Mesothelial cell of epicardium (in vitro differentiated cells): ENCODE measurements at places on chromosomes 6 and 20.

GRCh38 chr20:51624157-51624731 lies 81.7 kb upstream of the NFATC2 start:
- no peak for DNase-seq

GRCh38 chr20:12698817-12699216 lies 310.0 kb upstream of the SPTLC3 start:
- no peak for DNase-seq

- DNase-seq = no peak
Observed at GRCh38 chr6:105628156-105628860, 225.4 kb upstream of the PREP start.

GRCh38 chr20:45153752-45154151 lies 20.9 kb upstream of the PI3 start:
- no peak for DNase-seq

DNA sequence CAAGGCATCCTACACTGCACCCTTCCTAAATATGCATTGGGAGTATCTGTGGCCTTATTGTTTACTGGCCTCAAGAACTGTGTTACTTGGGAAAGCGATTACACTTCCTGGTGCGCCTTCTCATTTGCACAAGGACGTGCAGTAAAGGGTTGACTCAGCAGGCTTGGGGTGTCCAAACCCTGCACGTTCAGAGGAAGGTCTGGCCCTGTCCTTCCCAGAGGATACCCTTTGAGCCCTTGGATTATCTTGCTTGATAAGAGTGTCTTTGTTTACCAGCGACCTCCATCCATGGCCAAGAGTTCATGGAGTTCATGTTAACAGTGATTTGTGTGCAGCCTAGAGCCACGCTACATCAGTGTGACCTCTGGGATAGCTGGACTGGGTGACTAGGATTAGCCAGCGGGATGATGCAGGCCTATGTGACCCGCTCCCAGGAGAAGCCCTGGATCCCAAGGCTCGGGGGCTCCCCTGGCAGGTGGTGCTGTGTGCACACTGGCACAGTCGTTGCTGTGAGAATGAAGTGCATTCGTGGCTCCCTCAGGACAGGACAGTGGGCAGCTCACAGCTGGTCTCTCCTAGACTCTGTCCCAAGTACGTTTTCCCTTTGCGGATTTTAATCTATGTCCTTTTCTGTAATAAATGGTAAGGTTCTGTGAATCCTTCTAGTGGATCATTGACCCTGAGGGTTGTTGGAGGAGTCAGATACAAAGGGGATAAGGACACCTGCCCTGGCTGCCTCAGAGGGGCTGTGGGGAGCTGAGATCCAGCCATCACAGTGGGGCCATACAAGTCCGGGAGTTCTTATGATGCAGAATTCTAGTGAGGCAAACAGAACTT lies 73.5 kb downstream of the TTLL2 start:
- no peak for DNase-seq

- DNase-seq = no peak
Observed at GRCh38 chr6:75329703-75330102, 45.1 kb upstream of the TMEM30A start.

- DNase-seq = no peak
Observed at GRCh38 chr6:44959651-44960050, 368.5 kb upstream of the RUNX2 start.

DNA sequence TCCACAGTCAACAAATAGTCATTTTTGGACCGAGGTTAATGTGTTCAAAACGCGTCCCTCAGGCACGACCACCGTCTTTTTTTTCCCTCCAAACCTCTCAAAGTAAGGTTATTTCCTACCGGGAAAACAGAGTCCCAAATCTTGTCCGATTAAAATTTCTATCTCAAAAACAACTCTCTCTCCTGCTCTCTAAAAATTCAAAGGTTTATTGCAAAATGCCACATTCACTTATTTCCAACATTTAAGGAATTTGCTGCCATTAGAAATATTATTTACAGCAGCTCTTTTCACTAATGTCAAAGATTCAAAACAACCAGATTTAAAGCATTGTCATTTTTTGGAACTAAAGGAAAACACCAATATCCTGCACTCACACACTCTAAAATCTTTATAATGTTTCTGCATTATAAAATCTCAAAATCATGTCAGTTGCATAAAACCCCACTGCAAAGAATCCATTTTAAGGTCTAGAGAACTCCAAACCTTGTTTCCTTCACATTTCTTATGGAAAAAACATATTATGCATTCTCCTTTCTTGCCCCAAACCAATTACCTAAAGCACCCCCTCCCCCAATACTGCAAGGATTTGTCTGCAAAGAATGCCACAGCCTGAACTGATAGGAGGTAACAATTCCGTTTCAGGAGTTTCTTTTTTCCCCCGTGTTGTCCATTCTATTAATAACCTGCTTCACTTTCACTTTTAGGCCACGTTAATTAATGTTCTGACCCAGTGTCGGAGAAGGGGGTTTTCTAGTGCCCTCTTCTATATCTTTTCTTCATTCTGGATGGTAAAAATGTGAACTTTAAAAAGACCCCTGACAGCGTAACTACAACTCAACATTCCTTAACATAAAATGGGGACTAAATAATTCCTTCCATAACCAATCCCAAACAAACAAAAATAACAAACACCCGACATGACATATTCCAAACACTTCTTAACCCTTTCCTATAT lies 1.4 kb downstream of the NRN1 start:
- no peak for DNase-seq

DNA sequence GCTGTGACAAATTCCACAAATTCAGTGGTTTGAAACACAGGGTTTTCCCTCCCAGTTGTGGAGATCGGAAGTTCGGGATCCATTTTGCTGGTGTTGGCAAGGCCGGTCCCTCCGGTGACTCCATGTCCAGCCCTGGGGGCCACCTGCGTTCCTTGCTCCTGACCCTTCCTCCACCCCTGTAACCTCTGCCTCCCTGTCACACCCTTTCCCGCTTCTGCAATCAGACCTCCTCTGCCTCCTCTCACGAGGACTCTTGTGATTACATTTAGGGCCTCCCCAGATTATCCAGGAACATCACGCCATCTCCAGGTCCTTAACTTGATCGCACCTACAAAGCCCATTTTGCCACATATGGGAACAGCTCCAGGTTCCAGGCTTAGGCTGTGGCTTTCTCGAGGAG lies 12.5 kb downstream of the RPS6KA2 start:
- DNase-seq = no peak

DNA sequence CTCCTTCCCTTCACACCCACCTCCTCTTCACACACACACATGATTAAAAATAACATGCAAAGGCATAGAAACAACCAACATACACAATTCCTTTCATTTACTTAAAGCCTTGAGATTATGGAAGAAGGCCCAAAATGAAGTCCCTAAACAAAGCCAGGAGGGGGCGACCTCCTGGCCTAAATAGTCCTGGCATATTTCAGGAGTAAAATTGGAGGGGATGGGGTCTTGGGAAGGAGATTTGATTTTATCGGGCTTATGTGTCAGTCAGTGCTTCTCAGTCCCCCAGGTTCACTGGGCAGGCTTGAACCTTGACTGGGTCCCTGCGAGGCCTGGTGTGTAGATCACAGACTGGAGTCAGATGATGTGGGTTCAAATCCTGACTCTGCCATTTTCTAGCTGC lies 266.4 kb downstream of the SAMD5 start:
- no peak for DNase-seq

GRCh38 chr6:20835315-20836010 lies 301.2 kb downstream of the CDKAL1 start:
- no peak for DNase-seq

- no peak for DNase-seq
Observed at GRCh38 chr6:170280689-170281045, 10.2 kb downstream of the DLL1 start.

GRCh38 chr20:4919047-4919704 lies 82.1 kb downstream of the SLC23A2 start:
- DNase-seq = no peak

DNA sequence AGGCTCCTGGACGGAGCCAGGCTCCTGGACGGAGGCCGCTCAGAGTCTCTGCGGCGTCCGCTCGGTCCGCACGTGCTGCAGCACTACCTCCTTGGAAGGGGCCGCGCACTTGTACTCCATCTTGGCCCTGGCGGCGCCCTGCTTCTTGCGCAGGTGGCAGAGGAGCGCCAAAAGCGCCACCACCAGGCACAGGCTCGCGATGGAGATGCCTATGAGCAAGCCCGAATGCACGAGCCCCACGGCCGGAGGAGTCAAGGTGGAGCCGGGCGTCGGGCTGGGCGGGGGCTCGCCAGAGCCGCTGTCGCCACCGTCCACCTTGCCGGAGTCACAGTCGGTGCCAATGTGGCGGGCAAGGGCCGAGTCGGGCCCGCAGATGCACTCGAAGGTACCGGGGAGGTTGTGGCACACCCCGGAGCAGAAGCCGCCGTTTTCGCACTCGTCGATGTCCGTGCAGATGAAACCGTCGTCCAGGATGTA lies 1.7 kb downstream of the THBD start:
- no peak for DNase-seq

GRCh38 chr6:115817161-115817560 lies 243.5 kb downstream of the FRK start:
- DNase-seq = no peak

- no peak for DNase-seq
Observed at GRCh38 chr6:10555625-10556309, 34.6 kb downstream of the GCNT2 start.

DNA sequence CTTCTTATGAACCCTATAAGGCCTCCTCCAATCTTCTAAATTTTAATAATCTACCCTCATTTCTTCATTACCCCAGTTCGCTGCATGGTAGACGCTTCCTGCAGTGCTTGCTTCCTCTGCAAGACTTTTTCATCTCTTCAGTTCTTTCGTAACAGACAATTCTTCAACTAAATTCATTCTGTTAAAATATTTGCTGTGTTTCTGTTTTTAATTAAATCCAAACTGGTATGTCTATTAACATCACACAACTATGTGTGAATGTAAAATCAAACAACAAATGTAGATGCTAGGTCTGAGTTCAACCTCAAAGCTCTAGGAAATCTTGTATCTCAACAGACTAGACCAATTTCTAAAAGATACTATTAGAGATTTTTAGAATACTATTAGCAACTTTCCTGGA lies 199.3 kb downstream of the RNGTT start:
- DNase-seq = no peak

DNA sequence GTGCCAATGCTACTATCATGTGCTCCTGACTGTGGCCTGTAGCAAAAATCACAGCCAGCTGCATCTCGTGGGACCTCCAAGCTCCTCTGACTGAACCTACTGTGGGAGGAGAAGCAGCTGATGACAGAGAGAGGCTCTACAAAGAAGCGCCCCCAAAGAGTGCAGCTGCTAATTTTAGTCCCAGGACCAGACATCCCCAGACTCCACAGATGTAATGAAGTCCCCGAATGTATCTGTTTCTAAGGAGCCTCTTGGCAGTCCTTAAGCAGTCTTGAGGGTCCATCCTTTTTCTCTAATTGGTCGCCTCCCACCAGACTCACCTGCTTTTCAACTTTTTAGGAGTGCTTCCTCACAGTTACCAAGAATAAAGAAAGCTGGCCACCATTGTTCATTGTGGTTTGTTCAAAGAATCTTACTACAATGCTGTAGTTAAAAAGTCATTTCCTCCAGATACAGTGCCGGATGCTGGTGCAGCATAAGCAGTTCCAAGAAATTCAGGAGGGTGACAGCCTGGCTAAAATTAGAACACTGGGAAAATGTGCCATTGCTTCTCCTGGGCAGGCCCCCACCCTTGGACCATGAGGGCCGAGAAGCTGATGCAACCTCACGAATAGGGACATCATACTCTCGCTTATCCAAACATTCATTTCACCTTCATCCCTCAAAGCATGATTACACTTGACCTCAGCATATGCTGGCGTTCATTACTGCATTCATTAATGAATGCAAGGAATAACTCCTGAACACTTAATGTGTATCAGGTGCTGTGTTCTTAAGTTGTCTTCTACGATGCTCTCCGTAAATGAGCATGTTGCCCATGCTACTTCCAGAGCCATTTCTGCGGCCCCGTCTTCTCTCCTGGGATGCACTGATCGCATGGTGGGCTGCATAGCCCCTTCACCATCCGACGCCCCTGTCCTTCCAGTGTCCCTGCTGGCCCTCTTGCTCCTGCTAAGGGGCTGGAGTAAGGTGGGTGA lies 66.4 kb downstream of the LY86 start:
- no peak for DNase-seq

GRCh38 chr20:57244221-57244585 lies 22.2 kb downstream of the BMP7 start:
- no peak for DNase-seq

DNA sequence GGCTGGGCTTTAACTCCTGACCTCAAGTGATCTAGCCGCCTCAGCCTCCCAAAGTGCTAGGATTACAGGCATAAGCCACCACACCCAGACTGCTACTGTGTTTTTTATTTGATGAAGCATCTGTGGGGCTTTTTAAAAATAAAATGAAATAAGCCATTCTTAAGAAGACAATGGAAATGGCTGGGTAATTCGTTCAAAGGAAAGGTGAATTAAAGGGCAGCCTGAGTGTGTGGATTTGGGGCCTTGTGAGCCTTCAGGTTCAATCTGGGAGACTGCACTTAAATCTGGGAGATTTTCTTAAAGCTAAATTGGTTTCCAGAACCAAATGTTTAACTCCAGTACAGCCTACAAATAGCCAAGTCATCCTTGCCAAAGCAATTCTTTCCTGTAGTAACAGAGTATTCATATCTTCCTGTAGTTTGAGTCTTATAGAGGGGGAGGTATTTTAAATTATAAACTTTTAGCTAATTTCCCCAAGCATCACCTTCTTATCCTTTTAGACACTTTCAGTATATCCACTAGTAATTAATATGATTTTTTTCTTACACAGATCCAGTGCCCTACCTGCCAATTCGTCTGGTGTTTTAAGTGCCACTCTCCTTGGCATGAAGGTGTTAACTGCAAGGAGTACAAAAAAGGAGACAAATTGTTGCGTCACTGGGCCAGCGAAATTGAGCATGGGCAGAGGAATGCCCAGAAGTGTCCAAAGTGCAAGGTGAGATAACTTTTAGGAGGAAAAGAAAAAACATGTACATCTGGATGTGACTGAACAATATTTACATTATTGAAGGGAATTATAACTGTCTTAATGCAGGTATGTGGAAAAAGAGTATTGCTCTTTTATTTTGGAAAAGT lies 95.4 kb downstream of the RNF217 start:
- no peak for DNase-seq

DNA sequence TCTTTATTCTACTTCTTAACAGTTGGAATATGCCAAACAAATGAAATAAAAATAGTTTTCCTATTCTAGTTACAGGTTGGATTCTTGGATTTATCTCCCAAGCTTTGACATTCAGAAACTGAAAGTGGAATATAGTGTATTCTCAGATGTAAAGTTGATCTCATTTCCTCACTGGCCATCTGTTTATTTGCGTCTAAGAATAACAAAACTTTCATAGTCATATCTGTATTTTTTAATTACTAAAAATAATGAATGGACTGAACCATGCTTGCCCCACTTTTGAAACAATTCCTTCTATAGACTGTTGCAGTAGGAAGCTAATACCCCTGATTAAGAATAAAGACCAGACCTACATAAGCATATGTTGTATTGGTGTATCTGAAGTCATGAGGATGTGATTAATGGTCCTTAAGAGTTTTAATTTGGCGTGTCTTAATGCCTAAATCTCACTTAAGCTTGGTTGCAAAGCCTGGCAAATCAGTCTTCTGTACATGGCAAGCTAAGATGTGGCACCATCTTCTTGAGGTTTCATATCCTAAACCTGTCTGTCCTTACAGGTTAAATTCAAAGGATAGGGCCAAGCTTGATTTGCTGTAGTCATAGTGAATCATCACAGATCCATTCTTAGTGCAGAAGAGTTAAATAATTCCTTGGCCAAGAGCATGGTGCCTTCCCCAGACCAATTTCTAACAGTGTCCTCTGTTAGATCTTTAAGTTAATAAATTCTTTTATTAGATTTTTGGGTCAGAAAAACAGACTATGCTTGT lies 58.9 kb downstream of the FOXO3 start:
- DNase-seq = no peak

- no peak for DNase-seq
Observed at GRCh38 chr6:105771313-105771970, 314.7 kb upstream of the PRDM1 start.

GRCh38 chr6:163249651-163250101 lies 164.8 kb upstream of the QKI start:
- DNase-seq = no peak
